ENCODE measurements at places on chromosomes 16 and 17.
A peak's percentile ranks its signal among the peaks of the same experiment; 100 is the strongest.

- DNase-seq = no peak
Measured at GRCh38 chr16:10065019-10065418, 117.2 kb downstream of the GRIN2A start.

GRCh38 chr17:71502443-71502842 is 618.4 kb upstream of the SOX9 start:
- no peak for DNase-seq

DNA sequence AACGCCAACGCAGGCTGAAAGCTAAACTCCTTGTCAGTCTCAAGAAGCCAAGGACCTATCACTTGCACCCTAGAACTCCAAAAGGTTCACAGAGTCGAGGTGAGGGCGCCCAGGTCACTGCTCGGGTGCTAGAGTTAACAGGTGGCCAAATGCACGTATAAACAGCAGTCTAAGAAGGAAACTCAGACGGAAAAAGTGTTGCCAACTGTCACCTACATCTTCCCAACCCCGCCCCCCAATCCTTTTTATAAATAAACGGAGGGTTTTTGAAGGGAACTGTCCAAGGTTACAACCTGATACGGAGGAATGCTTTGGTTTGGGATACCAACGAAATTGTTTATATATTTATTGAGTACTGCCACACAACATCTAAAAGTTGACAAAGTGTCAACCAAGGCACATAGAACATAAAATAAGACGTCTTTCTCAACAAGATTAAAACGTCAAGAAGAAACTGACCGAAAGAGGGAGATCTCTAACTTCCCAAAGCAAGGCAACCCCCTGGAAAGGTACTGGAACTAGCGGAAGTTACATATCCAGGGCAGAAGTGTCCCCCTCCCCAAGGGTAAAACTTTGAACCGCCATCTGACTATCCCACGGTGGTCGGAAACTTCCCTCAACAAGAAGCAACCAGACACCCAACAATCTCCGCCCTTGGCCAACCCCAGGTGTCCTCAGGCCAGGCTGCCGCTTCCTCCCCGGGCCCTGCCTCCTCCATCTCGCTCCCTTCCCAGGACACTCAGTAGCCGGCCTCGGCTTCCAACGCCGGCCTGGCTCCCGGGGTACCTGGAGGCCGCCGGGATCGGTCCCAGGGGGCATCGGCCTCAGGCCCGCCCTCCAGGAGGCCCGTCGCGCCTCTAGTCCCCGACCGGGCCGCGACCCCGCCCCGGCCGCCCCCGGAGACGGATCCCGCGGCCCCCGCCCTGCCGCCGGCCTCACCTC is 982 bp downstream of the SPAG9 start:
- peak; percentile 36 for DNase-seq

DNA sequence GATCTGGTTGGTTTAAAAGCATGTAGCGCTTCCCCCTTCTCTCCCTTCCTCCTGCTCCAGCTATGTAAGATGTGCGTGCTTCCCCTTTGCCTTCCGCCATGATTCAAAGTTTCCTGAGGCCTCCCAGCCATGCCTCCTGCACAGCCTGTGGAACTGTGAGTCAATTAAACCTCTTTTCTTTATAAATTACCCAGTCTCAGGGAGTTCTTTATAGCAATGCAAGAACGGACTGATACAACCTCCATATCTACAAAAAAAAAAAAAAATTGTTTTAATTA is 16.6 kb upstream of the PDXDC1 start:
- DNase-seq = no peak

GRCh38 chr17:7312432-7313087 is 2.6 kb downstream of the GPS2 start:
- DNase-seq = no peak

GRCh38 chr16:56930486-56931270 is 1.3 kb upstream of the HERPUD1 start:
- DNase-seq = no peak

- no peak for DNase-seq
Measured at GRCh38 chr16:26102369-26102768, 410.6 kb downstream of the HS3ST4 start.

GRCh38 chr17:57614742-57615141 is 130.4 kb downstream of the CCDC182 start:
- DNase-seq = no peak

DNA sequence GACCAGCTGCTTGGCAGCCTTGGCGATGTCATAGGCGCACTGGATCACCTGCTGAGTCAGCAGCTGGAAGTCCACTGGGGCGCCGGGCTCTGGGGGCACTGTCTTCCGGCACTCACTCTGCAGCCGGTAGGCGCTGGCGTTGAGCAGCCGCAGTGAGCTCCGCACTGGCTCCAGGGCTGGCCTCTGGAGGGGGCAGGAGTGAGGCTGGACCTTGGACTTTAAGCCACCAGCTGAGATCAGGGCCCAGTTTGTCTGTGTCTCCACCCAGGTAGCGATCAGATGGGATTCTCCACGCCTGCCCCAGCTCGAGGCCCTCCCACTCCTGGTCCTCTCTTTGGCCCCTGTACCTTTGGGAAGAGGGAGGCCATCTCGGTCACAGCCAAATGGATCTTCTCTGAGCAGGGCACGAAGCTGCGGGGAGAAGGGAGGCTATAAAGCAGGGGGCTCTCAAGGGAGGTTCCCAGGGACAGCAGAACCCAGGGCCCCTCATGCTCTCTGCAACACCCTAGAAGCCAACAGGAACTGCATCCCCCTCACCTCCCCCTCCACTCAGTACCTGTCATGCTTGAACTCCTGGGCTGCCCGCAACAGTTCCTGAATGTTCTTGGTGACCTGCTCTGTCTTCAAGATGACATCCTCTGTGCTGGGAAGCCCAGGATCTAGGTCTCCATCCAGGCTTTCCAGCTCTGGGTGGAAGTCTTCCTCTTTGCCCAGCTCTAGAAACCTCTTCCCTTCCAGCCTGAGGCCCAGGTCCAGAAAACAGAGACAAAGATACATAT is 6.4 kb downstream of the TP53I13 start:
- no peak for DNase-seq

DNA sequence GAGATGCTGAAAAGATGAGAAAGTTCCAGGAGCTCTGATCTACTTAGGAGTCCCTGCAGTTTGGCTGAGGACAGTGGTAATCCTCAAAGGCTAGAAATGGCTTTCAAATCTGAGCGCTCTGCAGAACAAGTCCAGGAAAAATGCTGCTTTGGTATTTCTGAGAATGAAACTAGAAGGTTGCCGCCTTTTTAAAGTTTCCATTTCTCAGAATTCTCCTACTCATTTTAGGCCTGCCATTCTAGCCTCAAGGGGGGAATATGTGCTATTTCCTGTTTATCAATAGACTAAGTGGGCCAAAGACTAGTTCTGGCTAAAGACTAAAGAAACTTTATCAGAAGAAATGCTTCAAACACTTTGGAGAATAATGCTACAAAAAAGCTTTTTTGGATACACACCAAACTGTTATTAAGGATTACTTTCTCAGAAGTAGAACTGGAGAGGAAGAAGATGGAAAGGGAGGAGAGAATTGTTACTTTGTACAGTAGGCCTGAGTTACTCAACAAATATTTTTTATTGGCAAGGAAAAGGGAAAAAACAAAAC is at the start of gene SLFN12L:
TSS of gene SLFN12L (minus strand) at position 78 of the 541 bp plus-strand sequence. CDS start 15,314 bp downstream, outside the sequence.
- DNase-seq = no peak

DNA sequence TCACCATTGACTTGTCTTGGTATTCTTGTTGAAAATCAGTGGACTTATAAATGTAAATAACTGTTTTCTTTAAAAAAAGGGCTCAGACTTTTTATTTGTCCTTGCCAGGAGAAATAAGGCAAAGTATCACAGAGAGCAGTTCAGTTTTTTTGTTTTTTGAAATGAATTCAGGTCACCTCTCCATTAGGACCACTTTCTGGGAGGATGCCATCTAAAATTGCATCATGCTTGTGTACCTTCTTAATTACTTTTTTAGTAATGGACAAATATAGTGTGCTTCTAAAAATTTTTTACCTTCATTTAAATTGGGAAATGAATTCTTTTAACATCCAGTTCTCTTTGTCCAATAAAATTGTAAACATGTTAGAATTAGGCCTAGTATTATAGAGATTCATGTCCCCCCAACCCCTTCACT is 210.0 kb downstream of the BCAS3 start:
- no peak for DNase-seq

DNA sequence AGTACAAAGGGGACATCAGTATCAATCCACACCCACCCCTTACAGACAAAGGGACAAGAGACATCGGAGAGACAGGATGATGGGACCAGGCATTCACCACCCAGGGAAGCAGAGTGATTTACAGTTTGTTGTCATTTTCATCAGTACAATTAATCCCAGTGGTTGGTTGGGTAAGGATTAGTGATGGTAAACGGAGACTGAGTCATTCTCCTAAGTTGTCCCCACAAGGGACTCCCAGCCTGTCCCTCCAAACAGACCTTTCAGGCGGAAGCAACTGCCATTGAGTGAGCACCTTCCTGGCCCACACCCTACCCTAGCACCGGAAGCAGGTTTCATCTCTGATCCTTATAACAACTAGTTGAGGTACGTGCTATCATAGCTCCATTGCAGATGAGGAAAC is 11.2 kb downstream of the PPL start:
- no peak for DNase-seq

DNA sequence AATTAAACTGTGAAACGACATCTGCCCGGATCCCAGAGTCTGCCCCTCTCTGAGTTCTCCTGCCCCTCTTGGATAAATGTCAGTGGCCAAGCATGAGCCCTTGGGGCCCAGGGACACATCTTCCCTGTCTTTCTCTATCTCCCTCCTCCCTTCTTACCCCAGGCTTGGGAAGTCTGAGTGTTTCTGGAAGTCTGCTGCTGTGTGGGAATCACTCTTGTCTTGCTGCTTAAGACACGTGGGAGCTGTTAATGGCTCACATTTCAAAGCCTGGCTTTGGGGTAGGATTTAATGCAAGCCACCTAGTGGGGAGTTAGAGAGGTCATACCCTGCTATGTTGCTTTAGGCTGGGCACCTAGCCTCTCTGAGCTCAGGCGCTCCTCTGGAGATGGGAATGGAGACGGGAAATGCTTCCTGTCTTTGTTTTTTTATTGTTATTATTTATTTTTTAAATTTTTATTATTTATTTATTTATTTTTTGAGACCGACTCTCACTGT is 218.5 kb upstream of the CIBAR2 start:
- DNase-seq = no peak

- no peak for DNase-seq
Measured at GRCh38 chr16:69334696-69335095, 4.3 kb upstream of the PDF start.

- DNase-seq = no peak
Measured at GRCh38 chr17:68627956-68628575, 26.9 kb upstream of the FAM20A start.

GRCh38 chr17:40538019-40538935 is 27.0 kb downstream of the CCR7 start:
- DNase-seq = peak; percentile 37

GRCh38 chr17:34220752-34221395 is 34.2 kb upstream of the CCL2 start:
- DNase-seq = no peak

DNA sequence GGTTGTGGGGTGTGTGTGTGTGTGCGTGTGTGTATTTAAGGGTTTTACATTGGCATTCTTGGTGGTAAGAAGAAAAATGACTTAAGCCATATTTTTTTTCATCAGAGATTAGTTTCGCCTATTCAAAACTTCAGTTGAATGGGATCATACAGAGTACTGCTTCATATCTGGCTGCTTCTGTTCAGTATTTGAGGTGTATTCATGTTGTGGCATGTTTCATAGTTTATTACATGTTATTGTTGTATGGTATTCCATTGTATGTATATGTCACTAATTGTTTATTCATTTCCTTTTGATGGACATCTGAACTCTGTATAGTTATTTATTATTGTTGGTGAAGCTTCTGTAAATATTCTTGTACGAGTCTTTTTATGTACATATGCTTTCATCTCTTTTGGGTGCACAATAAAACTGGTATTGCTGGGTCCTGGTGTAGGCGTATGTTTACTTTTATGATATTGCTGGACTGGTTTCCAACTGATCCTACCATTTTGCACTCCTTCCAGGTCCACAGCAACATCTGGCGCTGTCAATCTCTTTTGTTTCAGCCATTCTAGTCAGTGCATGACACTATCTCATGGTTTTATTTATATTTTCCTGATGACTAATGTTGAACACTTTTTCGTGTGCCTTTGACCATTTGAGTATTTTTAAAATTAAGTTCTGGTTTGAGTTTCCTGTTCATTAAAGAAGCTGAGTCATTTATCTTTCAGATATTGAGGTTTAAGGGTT is 77.4 kb upstream of the MAF start:
- DNase-seq = no peak

GRCh38 chr17:72922219-72922618 is 170.3 kb downstream of the SLC39A11 start:
- no peak for DNase-seq

DNA sequence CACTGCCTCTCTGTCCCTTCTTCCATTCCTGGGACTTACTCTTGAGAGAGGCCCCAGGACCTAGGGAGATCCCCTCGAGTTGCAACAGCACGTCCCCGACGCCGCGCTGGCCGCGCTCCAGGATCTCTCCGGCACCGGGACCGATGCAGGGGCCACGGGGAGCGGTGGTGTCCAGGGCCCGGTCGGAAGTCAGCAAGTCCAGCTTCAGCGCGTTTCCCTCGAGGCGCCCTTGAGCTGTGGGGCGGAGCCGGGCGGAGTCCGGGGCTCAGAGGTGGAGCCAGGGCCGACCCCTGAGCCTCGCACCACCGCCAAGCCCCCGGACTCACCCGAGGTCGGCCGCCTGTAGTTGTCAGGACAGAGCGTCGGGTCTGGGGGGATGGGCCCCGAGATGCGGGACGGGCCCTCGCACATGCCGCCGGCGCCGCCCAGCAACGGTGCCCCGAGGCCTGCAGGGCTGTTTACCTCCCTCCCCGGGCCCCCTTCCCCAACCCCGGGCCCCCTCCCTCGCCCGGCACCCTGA is 458 bp downstream of the ENKD1 start:
- DNase-seq = no peak

- peak; percentile 89 for DNase-seq
Measured at GRCh38 chr16:81582655-81583441, 138.2 kb downstream of the CMIP start.

DNA sequence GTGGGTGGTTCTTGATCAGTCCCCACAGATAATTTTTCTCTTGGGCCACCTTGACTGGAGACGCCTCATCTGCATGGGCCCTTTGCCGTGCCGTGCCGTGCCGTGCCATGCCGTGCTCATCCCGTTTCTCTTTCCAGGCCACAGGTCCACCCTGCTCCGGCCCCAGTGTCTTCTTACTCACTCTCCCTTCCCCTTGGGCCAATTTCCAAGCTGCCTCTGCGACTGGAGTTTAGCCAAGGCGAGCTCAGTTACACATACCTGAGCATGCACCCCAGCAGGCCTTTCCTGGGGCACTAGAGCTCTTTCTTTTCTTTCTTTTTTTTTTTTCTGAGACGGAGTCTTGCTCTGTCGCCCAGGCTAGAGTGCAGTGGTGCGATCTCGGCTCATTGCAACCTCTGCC is 40.5 kb upstream of the MGAT5B start:
- DNase-seq = no peak

GRCh38 chr17:69357701-69358100 is 30.8 kb upstream of the ABCA5 start:
- no peak for DNase-seq

All from globus pallidus (tissue), 1 donor.